Kidney epithelial cell (primary cell): ENCODE measurements at places on chromosomes 7 and 10.

- DNase-seq, result no peak
Measured at GRCh38 chr7:97089771-97090170, 27.7 kb upstream of the SDHAF3 start.

- no peak for DNase-seq
Measured at GRCh38 chr10:78575400-78575799, 493.4 kb upstream of the ZMIZ1 start.

GRCh38 chr10:24894728-24895127, 57.7 kb downstream of the PRTFDC1 start:
- DNase-seq, result no peak

- DNase-seq, result no peak
Measured at GRCh38 chr10:114387784-114388183, 16.5 kb downstream of the AFAP1L2 start.

GRCh38 chr7:82594665-82595064, 151.1 kb upstream of the CACNA2D1 start:
- no peak for DNase-seq

DNA sequence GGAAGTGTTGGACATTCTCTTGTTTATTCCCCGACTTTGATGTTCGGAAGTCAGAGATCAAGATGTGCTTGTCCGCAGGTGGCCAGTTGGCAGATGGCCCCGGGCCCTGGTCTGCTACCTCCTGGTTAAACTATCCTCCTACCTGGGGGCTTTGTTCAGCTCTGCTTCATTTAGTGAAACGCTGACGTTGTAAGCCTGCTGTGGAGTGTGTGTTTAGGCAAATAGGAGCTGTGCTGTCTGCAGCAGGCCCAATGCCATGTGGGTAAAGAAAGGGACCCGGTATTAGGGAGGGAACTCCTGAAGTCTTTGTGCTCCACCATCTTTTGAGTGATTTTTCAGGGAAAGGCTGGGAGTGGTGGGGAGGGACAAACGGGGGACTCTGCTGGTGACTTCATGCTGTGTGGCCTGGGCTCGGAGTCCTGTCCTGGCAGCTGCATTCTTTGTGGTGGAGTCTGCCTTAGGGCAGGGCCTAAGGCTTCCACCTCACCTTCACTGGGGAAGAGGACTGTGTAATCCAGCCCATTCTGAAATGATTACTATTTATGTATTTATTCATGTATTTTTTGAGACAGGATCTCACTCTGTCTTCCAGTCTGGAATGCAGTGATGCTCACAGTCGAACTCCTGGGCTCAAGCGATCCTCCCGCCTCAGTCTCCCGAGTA, 171.1 kb upstream of the KLF6 start:
- DNase-seq, result no peak
